Anterior cingulate cortex (tissue), 58 donors: ENCODE measurements at places on chromosomes 7 and 10.

- DNase-seq, result no peak
These were observed 184.2 kb downstream of the KMT2E start for GRCh38 chr7:105198223-105198622.

GRCh38 chr10:133445751-133446708 lies 7.7 kb upstream of the SCART1 start:
- DNase-seq, result no peak

- no peak for DNase-seq
These were observed 157.6 kb upstream of the SEMA3E start for GRCh38 chr7:83806538-83806937.

DNA sequence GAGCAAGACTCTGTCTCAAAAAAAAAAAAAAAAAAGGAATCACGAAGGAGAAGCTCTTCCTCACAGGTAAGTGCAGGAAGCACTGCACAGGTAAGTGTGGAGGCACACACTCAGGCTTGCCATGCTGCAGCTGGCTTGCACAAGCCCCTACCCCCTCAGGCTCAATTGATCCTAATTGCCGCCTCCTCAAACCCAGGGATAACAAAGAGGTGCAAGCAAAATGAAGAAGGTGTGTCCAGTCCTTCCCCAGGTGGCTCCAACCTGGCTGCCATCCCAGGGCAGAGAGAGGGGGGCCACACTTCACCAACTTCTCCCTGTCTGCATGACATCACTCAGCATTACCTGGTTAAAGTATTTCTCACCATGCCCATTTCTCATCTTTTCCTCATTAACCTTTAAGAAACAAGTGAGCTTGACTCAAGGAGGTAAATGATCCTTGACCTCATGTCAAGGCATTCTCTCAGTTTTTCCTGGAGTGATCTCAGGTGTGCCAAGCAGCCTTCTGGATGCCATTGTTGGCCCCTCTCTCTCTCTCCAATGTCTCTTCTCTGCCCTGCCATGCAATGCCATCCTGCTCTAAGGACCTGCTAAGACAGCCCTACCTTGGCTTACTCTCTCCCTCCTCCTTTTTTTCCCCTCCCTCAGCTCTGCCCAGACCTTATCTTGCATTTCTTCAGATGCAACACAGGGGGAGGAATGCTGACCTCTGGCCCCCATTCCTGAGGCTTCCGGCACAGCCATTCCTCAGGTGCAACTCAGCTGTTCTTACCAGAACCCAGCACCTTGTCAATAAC lies 13.0 kb upstream of the TRPV6 start:
- no peak for DNase-seq

- no peak for DNase-seq
These were observed 167.7 kb upstream of the MKLN1 start for GRCh38 chr7:131159961-131160361.

- DNase-seq, result no peak
These were observed 3.2 kb downstream of the MKX start for GRCh38 chr10:27742195-27743011.

DNA sequence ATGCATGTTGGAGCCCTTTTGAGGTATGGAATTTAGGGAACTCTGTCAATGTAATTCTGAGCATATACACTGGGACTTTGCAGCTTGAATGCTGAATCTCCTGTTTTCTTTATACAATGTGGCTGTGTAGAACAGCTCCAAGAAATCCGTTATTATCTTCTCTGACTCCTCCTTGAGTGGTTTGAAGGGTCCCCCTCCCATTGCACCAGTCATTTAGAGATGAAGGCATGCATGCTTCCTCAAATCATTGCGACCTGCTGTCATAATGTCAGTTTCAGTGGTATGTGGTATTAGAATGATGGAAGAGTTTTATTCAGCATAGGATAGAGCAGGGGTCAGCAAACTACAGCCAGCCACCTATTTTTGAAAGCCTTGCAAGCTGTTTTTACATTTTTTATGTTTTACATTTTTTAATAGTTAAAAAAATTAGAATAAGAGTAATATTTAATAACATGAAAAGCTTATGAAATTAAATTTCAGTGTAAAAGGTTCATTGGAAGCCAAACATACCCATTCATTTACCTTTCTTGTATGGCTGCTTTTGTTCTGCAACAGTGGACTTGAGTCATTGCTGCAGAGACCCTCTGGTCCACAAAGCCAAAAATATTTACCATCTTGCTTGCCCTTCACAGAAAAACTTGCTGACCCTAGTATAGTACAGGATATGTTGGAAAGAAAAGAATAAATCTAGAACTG lies 8.1 kb downstream of the STK17A start:
- no peak for DNase-seq

- DNase-seq, result no peak
These were observed 38.8 kb downstream of the GSDME start for GRCh38 chr7:24718431-24718831.

GRCh38 chr7:112206991-112207592 lies 597 bp downstream of the ZNF277 start:
- DNase-seq, result no peak

DNA sequence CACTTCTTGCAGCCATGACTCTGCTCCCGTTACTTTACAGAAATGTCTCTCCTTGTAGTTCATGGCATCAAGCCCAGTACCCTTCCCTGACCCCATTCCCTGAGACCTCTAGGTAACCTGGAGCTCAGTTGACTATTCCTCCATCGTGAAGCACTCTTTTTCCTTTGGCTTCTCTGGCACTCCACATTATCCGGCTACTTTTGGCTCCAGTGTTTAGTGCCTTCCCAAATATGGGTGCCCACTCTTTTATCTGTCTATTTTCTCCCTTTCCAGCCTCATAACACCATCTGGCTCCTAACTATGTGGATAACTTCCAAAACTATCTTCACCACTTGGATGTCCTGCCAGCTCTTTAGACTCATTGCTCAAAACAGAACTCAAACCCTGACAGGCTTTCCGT lies 744.7 kb upstream of the GALNT17 start:
- DNase-seq, result no peak

- DNase-seq, result no peak
These were observed 160.9 kb downstream of the REEP3 start for GRCh38 chr10:63681993-63682697.

DNA sequence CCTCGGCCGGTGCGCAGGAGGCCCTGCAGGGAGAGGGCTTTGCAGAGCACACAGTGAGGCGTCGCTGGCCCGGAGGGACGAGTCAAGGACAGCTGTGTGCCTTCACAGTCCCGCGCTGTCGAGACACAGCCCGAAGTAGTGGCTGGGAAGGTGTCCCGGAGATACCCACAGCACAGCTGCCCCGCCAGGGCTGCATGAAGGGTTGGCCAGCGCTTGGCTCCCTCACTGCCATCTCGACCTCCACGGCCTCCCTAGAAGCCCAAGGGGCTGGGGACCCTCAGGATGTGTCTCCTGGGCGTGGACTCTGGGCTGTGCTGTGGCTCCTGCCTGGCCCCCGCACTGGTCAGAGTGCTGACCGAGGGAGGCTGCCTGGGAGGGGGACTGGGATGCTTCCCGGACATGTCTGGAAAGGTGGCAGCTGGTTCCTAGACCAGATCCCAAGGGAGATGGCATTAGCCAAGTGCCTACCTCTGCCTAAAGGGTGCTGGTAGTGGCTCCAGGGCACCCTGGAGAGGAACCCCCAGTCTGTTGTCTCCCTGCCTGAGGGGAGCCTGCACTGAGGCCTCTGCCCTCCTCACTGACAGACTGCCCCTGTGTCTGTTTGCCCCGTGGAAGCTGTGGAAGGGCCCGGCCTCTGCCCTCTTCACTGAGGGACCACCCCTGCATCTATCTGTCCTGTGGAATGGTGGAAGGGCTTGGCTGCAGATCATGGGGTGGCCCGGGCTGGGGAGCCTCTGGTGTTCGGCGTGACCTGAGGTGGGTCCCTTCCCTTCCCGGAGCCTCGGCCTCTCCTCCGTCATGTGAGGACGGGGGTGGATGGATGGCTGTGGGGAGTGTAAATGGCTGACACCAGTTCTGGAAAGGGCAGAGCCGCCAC lies 5.8 kb downstream of the ELFN1 start:
- DNase-seq, result no peak

GRCh38 chr10:10259013-10259412 lies 758.7 kb upstream of the CELF2 start:
- DNase-seq, result no peak

DNA sequence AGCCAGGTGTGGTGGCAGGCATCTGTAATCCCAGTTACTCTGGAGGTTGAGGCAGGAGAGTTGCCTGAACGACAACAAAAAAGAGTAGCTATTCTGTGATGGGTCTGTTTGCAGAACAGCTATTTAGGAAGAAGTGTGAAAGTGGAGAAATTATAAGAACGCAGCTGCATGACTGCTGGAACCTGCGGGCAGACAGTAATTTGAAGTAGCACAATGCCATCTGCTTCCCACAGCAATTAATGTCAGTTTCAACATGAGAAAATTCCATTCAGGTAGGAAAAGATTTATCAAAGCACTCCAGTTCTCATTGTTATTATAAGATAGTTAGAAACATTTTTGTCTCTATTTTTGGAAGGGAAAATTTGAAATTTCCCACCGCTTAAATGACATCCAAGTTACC lies 21.5 kb downstream of the LAMB1 start:
- no peak for DNase-seq

DNA sequence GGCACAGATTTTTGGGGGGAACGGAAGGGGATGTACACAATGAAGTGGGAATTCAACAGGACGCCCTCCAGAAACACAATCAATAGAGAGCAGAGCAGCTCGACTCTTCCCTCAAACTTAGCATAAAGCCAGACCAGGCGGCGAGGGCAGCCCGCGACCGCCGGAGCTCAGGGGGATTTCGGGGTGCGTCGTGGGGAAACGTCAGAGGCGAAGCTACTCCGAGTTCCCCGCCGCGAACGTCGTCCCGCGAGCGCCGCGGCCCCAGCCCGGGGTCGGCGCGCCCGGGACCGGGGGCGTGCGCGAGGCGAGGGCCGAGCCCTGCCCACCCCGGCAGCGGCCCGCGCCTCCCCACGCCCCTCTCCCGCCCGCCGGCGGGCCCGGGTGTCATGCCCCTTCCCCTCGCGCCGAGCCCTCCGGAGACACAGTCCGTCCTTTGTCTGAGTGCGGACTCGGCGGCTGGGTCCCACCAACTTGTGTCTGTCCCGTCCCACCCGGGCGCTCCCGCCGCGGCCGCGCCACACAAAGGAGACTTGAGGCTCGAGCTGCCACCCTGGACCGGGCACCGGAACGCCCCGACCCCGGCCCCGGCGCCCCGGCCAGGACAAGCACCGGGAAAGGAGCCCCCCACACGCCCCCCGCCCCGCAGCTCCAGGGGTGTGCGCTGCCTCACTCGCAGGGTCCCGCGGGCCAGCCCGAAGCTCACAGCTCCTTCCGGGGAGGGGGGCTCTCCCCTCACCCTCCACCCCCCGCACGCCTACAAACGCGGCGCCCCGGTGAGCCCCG lies 634 bp downstream of the EZH2 start:
- DNase-seq, result no peak

DNA sequence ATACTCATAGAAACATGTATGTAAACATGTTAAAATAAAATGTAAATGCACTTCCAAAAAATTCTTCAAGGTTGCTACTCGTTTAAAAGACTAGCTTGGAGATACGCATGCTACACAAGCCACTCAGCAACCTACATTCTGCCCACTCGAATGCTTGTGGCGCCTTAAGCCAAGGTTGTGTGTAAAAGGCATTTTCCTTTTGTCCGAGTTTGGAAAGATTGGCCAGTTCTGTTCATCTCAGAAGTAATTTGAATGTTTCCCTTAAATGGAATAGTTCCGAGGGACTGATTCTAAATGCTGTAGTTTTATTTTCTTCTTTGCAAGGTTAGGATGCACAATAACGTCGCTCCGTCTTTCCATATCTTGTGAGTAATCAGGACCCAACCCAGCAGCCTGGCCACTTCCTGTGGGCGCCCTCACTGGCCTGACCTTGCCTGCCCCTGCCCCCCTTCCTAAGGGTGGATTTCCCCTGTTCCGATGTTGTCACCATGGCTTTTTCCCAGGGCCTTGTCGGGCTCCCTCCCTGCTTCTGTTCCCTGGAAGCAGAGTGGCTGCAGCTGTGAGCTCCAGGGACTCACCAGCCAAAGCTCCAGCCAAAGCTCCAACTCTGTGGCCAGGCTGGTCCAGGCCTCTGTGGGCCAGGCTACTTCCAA lies 70.6 kb downstream of the PTPRE start:
- no peak for DNase-seq

DNA sequence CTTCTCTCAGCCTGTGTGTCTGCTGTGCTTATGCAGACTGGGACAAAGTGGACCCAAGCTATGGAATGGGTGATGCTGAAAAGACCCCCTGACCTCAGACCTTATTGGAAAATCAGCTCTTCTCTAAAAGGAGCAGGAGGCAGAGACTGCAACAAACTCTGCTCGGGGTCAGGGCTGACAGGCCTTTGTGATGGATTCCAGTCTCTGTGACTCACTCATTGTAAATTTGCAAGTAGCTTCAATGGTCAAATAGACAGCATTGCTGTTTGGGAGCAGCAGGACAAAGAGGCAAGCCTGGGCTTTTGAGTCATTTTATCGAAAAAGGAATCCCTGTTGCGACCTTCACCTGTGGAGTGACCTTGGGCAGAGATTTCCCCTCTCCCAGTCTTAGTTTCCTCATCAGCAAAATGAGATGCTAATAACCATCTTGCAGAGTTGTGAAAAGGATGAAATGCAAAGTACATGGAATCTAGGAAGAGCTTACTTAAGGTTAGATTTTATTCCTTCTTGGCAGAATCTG lies 26.1 kb upstream of the GPR26 start:
- no peak for DNase-seq

GRCh38 chr10:80647173-80647833 lies 109.6 kb downstream of the SH2D4B start:
- DNase-seq, result no peak

GRCh38 chr7:28155019-28155660 lies 25.5 kb downstream of the JAZF1 start:
- DNase-seq, result no peak

- no peak for DNase-seq
These were observed 10.9 kb downstream of the LIMK1 start for GRCh38 chr7:74094224-74095101.

DNA sequence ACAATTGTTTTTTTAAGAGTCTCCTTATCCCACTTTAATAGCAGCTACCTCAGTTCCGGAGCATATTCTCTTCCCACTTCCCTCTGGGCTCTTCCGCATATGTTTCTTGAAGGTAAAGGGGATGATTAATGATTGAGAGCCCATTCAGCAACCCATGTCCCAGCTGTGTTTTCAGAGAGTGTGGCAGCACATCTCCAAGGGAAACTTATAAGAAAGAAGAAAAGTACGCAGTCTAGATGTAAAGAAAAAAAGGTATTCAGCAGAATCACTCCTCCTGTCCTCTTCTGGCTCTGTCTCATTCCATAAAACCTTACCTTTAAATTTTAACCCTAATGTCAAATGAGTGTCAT lies 9.7 kb upstream of the ANKRD7 start:
- DNase-seq, result no peak

- no peak for DNase-seq
These were observed 150.9 kb upstream of the FOXK1 start for GRCh38 chr7:4531236-4531635.

GRCh38 chr7:143394068-143394467 lies 12.9 kb downstream of the ZYX start:
- DNase-seq, result no peak

- DNase-seq, result no peak
These were observed 212.8 kb downstream of the MAD1L1 start for GRCh38 chr7:2019711-2020511.
